ENCODE measurements at places on chromosomes 6 and 20.

DNA sequence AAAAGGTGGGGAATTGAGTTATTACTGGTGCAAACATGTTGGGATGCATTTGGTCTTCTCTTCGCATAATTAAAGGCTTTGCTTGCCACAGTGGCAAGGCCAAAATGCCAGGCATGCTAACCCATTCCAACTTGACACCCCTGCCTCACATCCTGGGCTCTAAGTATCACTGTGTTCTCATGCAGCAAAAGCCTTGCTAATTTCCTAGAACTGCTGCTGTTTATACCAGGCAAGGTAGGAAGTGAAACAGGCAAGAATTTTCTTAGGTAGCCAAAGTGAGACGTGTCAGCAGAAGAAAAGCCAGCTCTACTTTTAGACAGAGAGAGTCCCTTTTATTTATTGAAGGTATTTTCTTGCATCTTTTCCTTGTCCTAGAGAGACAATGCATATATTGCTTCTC, 41.2 kb downstream of the LYRM2 start:
- no peak for DNase-seq

DNA sequence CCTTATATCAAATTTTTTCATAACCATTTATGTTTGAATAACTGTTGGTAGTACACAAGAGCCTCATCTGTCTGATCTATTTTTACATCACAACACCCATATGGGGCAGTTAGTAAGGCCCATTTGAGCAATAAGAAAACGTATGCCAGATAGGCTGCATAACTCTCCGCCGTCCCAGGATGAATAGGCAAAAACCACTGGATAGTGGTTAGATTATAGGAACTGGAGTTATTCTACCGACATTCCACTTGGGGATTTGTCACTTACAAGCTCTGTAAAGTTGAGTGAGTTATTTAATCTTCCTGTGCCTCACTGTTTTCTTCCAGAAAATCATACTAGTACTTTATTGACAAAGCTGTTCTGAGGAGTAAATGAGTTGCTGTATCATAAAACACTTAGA, 881.9 kb downstream of the QKI start:
- DNase-seq = no peak

GRCh38 chr20:31485450-31486339, 10.6 kb downstream of the REM1 start:
- no peak for DNase-seq

GRCh38 chr6:15822835-15823234, 160.0 kb upstream of the DTNBP1 start:
- no peak for DNase-seq

DNA sequence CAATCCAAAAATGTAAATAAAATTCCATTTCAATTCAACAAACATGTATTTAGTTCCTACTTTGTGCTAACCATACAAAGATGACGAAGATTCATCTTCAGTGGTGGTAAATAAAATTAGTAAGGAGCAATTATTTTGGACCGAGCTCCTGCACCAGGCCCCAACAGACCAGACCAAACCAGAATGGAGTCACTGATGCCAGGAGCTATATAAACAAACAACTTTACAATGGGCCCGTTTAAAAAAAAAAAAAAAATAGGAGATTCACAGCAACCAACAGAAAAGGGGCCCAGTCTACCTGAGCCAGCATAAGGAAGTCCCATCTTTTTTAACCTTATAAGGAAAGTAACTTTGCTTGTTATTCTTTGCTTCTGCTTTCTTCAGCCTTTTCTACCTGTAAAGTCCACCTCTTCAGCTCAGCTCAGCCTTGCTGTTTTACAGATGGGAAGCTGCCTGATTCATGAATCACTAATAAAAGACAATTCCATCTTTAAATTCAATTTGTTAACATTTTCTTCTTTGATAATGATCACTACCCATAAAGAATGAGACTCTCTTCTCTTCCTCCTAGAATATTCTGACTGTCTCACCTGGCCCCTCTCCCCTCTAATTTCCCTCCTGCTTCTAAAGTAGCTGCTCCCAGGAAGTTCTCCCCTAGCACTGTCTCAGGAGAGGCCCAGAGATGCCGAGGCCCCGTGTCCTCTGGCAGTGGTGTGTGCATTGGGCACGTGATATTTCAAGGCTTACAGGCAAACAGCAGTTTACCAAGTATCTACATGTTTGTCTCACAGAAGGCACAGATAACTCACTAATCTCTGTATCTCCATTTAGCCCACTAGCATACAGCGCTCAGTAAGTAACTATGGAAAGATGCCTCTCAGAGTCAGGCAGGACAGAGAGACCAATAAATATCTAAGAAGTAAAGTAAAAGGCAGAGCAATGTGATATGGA, 8.4 kb downstream of the MBOAT1 start:
- DNase-seq = no peak

DNA sequence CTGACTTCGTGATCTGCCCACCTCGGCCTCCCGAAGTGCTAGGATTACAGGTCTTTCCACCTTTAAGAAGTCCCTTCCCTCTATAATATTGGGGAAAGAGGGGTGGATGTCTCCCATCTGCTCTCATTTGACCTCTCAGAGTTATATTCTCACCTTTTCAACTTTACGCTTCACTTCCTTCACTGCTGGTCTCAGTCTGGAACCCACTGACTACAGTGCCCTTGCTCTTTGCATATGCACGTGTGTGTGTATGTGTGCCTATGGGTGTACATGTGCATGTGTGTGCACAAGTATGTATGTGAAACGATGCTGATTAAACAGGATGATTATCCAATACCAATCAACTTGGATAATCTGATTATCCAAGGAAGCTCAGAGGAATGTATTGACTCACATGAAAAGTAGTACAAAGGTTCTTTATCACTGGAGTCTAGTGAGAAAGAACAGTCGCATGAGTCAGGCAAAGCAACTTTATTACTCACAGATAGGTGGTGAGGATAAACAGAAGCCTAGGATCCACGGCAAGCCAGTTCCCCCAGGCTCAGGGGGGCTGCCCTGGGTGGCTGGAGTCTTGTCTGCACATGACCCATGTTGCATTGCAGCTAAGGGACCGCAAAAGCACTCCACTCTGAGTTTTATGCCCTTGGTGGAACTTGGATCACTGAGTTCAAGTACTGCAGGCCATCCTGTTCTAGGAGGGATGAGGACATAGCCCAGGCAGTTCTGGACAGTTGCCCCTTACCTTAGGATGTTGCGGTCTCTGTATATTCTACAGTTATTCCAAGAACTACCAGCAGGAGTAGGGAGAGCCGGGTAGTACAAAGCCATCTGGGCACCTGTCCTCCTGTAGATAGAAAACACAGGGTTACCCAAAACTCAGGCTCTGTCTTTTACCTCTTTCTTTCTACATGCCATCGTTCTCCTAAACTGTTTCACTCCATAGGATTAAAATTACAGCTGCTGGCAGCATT, 50.9 kb downstream of the SNRNP48 start:
- no peak for DNase-seq

- no peak for DNase-seq
Observed at GRCh38 chr6:4412077-4412476, 276.7 kb upstream of the ECI2 start.

DNA sequence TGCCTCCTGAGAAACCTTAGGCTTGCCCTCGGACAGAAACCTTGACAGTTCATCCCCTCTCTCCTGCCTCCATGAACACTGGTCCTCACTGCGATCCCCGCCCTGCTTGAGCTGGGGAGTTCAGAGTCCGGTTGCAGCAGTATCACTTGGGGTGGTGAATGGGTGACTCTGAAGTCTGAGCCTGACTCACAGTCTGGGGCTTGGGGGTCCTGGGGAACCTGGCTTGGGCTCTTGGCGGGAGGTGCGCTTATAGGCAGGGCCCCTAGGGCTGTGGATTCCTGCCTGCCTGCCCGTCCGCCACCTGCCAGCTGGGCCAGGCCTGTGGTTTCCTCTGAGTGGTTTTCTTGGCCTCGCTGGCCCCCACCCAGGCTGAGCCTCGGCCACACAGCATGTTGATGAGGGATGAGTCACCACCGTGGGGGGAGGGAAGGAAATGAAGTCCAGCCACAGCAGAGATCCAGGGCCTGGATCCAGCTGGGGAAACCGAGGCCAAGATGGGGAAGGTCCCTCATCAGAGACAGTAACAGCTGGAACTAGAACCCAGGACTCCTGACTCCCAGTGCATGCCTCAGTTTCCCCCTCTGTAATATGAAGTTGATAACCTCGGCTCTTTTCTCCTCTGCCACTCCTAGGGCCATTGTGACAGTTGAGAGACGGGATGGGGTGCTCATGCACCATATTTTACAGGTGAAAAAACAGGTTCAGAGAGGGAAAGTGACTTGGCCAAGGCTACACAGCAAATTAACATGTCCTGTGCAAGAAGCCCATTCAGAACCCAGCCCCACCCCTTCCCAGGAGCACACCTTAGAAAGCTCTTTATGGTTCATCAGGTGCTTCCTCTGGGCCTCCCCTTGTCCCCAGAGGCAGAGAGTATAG, 9.2 kb downstream of the FOXS1 start:
- DNase-seq = peak; percentile 77

GRCh38 chr6:110430236-110430635, 14.9 kb upstream of the DDO start:
- no peak for DNase-seq

DNA sequence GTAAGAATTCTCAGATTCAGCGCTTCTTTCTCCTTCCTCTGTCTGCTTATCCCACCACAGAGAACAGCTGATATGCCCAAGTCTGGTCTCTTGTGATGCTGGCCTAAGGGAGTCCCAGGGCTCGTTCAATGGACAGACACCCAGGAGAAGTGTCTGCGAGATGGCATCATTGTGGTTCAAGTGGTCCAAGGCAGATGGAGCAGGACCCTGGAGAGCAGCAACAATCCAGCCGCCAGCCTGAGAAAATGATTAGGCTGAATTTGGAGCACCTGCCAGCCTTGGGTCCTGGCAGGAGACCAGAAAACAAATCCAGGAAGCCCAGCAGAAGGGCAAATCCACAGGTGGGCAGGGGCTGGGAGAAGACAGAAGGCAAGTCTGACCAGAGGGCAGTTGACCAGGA, 145.8 kb downstream of the PTPRT start:
- no peak for DNase-seq

DNA sequence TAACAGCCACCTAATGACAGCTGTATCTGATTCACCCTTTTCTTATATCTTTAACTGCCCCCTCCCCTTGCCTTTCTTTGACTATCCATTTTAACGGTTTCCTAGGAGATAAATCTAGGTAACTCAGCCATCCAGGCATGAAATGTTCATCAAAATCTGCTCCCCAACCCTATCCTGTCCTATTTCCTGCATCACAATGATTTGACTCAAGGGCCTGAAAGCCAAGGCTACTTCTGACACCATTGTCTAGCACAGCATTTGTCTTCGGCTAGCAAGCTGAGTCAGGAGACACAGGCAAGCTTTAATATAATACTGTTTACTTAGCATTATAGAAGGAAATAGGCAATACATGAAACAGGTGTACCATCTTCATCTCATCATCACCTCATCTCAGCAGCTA, 31.6 kb upstream of the MANEA start:
- DNase-seq = no peak

GRCh38 chr20:58874469-58874868, 22.0 kb downstream of the GNAS start:
- DNase-seq = no peak

DNA sequence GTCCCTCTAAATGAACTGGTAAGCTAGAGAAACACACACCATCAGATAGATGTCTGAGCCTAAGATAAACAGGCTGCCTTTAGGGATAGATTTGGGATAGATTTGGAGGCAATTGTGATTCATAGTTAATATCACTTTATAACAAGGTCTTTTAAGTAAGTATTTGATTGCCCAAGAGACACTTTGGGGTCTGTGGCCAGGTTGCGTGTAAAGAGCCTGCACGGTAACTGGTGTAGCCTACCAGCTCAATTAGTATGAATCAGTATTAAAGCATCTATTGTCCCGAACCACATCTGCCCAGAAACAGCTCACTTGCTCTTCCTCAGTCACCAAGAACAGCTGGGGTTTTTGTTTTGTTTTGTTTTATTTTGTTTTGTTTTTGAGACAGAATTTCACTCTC, 193.3 kb downstream of the SASH1 start:
- DNase-seq = no peak

DNA sequence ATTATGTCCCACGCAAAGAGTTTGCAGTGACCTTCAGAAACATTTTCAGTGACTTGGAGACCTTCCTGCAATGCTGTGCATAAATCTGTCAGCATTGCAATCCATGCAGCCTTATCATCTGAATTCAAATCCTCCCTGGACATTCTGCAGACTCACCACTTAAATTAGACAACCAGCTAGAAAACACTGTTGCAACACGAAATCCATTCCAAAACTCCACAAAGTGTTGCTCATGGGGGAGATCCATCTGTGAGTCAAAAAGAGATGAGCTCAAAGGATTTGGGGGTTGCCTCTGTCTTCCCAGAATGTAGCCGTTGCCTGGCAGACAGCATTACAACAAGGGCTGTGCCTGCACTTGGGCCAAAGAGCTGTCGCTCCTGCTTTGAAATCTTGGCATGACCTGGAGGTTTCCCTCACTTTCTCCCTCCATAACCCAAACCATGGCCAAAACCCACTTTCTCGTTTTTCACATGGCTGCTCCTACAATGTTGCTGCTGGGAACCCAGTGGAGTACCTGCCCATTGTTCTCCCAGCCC, 163.5 kb upstream of the CDYL start:
- no peak for DNase-seq

- DNase-seq = peak; percentile 70
Observed at GRCh38 chr6:81753711-81754577, 1.5 kb upstream of the TENT5A start.

DNA sequence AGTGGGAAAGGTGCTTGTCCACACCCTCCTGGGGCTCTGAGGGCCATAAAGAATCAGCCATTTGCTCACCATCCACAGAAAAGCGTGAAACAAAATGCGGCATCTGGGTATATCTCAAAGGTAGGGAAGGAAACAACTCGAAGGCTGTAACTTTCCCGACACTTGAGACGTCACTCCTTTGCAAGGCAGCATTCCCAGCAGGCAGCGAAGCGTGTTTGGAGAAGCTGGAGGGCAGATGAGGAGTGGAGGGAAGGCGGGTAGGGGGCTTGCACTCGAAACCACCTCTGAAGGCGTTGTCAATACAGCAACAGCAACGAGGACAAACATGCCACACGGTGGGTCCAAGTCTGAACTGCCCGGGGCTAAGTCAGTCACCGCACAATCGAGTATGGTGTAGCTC, 98.4 kb downstream of the FOXC1 start:
- DNase-seq = no peak

GRCh38 chr20:4883546-4883945, 117.8 kb downstream of the SLC23A2 start:
- no peak for DNase-seq

DNA sequence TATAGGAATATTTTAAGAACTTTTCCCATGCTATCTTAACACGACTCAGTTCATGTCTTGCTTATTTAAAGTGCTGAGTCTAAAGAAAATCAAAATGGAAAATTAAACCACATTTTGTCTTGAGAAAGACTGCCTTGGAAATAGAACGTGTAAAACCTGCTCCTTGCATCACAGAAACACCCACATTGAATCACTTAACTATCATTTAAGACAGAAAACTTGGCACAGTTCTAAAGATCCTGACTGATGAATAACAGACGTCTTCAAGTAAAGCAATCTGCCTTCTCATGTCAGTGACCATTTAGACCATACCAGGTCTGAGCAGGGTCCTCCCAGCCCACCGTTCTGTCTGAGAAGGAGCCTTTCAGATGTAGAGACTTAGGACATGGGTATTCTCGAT, 7.4 kb downstream of the PERP start:
- no peak for DNase-seq

GRCh38 chr6:39684790-39685488, 40.3 kb downstream of the KIF6 start:
- no peak for DNase-seq

- no peak for DNase-seq
Observed at GRCh38 chr6:157558487-157559200, 177.7 kb downstream of the ZDHHC14 start.

All from dorsolateral prefrontal cortex (tissue), 122 donors.